Activated naive CD8-positive, alpha-beta T cell treated with anti-CD3 and anti-CD28 coated beads for 36 hours (primary cell): ENCODE measurements at places on chromosomes 4 and X.

- no peak for DNase-seq
These were observed 26.9 kb upstream of the TMPRSS11B start for GRCh38 chr4:68272380-68272779.

- DNase-seq, result no peak
These were observed 126.3 kb downstream of the PPARGC1A start for GRCh38 chr4:23763559-23763958.

- DNase-seq, result no peak
These were observed 16.8 kb downstream of the STIM2 start for GRCh38 chr4:26877406-26877805.

DNA sequence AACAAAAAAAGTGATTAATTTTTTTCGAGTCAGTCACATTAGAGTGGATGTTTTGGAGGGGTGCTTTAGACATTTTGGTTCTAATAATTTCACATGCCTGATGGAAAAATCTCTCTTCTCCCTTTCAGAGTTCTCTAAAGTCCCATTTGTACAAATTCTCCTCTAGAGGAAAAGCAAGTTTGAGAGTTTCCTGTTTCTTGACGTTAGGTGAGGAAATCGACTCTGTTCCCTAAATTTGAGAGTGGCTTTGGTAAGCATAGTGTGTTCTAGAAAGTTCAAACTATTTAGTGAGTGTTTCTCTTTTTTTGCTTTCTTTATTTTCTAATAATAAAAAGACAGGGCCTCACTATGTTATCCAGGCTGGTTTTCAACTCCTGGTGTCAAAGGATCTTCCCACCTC is 1.6 kb upstream of the ATP6AP2 start:
- no peak for DNase-seq

DNA sequence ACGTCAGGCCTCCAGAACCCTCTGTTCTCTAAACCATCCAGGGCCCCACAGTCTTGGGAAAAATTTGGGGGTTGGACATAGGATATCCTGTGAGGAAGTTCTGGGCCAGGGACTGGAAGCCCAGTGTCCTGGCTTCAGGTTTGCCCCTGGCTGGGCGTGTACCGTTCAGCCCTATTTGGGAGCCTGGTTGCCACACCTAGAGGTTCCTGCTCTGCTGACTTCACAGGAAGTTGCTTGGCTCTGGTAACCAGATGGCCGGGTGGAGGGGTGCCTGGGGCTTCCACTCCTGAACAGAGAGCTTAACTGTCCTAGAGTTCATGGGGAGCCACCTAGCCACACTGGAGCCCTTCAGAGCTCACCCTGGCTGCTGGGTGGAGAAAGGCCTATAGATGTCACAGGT is 1.1 kb downstream of the TAFAZZIN start:
- DNase-seq, result no peak
